Glomerular endothelial cell (primary cell): ENCODE measurements at places on chromosomes 13 and 19. TPM values are rescaled to one million over a fixed set of nuclear protein-coding genes. Genes with fewer than 3 reads are reported as not detected.

DNA sequence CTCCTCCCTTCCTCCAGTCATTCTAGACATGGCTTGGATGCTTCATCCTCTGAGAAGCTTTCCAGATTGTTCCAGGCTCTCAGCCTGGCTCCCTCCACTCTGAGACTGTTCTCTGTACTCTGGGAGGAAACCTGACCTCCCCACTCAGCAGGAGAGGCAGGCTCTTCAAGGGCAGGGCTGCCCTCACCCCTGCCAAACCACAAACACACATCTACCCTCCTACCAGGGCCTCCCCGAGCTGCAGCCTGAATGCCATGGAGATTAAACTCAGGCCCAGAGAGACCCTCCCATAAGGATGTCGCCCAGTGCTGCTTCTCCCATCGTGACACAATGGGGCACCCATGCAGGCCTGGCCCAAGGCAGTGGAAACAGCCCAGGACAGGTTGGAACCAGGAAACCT, 16.2 kb downstream of the NUMBL start:
- DNase-seq: no peak

- no peak for DNase-seq
These were observed 3.7 kb downstream of the USHBP1 start for GRCh38 chr19:17260842-17261325.

DNA sequence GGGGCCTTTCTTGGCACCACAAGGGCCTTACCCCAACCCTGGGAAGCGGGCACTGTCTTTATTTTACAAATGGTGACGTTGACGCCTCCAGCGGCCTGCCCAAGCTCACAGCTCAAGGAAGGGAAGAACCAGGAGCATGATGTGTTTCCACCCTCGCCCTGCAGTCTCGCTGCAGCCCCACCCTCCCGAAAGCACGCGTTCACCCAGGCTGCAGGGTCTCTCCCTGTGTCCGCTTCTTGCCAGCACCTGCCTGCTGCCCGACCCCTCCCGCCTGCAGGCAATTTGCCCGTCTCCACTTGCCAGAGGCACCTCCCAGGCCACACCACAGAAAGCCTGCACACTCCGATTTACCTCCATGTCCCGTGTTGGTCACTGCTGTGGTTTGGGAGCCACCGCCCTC, 76.6 kb downstream of the SLC15A1 start:
- DNase-seq: no peak

The GRWD1 gene
- total RNA-seq: 34.2 and 35.7 TPM in 2 replicates

The KLF1 gene
- total RNA-seq: not detected in 2 replicates
